Activated naive CD4-positive, alpha-beta T cell treated with anti-CD3 and anti-CD28 coated beads, Interleukin-2, amount 10 ng/mL, durations not matched to agents 7 days and 5 days (primary cell): ENCODE measurements at places on chromosomes 3 and 15.

DNA sequence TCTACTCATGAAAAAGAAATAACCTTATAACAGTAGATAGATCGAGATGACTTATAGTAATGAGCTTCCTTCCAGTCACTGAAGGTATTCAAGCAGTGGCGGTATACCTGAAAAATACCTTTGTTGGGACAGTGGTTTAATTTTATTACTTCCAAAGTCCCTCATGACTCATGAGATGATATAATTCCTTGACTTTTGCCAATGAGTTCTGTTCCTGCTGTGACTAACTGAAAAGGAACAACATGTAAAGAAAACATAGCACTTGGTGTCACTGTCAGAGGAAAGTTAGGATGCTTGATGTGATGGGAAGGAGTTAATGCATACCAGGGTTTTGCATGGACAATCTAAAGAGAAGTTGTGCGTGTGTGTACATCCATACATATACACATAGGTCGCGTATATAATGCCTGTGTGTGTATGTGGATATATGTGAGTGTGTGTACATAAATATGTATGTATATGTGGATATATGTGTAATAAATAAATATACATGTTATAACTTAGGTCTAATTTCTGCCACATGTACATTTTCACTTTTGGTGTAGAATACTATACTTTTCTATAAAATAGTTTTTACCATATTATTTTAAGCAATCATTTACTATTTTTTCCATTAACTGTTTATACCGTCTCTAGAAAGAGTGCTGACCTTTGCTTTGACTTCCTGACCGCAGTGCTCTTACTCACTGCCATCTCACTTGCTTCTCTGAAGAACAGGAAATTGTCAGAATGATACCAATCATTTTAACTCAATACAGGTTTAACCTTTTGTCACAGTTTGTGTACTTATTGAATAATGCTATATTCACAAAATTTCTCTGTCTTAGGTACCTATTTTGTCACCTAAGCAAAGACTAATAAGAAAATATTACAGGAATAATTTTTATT, 12.6 kb upstream of the PAK2 start:
- no peak for DNase-seq

DNA sequence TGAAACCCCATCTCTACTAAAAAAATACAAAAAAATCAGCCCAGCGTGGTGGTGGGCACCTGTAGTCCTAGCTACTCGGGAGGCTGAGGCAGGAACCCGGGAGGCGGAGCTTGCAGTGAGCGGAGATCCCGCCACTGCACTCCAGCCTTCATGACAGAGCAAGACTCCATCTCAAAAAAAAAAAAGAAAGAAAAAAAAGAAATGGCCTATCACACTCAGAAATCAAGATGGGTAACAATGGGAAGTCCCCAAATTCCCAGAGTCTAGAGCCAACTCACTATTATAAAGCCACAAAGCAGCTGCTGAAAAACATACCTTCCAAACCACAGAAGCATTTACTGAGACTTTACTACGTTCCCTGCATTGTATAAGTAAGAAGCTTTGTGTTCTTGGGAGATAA, 7.5 kb downstream of the HDGFL3 start:
- no peak for DNase-seq

- DNase-seq: no peak
Observed at GRCh38 chr3:188904670-188905069, 267.1 kb upstream of the TPRG1 start.

- DNase-seq: no peak
Observed at GRCh38 chr15:49045751-49046219, 461 bp downstream of the SECISBP2L start.

DNA sequence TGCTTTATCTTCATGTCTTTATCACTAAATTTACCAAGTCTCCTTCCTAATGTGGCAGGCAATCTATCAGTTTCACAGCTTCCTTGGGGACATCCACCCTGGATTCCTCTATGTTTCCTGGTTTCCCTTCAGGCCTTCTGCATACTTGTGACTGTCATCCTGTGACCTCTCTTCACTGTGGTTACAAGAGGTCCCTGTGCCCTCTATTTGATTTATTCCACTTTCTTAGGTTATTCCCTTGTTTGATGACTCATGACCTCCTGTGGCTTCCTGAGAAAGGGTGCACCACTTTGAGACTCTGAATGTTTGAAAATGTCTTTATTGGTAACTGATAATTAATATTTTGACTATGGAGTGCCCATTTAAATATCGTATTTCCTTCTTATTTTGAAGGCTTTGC, 60.5 kb upstream of the KY start:
- DNase-seq: no peak

DNA sequence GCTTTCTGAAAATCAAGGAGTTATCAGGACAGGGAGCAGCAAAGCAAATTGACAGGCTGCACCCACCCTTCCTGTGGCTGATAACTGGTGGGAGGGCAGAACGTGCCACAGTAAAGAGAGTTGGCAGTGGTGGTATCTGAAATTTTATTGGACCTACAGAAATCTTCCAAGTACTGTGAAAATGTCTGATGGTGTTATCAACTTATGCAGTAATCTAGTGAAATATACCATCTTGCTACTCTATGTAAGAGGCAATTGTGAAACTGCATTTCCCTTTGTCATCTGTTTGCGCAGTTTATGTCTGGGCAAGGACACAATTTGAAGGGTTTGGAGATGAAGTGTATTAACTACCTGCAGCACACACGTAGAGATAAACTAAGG, 1.5 kb downstream of the PLCL2 start:
- DNase-seq: peak; percentile 56

DNA sequence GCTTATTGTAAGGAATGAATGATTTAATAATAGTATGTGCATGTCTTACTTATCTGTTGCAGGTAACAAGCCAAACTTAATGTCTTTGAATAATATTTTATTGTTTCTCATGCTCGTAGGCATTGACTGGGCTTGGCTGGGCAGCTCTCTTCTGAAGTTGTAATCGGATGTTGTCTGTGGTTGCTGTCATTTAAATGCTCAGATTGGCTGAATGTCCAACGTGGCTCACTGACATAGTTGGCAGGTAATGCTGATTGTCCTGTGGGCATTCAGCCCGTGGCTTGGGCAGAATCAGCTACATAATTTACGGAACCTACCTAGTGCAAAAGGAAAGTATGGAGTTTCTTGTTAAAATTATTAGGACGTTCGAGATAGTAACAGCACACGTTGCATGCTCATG, 297.4 kb upstream of the GBE1 start:
- DNase-seq: no peak

DNA sequence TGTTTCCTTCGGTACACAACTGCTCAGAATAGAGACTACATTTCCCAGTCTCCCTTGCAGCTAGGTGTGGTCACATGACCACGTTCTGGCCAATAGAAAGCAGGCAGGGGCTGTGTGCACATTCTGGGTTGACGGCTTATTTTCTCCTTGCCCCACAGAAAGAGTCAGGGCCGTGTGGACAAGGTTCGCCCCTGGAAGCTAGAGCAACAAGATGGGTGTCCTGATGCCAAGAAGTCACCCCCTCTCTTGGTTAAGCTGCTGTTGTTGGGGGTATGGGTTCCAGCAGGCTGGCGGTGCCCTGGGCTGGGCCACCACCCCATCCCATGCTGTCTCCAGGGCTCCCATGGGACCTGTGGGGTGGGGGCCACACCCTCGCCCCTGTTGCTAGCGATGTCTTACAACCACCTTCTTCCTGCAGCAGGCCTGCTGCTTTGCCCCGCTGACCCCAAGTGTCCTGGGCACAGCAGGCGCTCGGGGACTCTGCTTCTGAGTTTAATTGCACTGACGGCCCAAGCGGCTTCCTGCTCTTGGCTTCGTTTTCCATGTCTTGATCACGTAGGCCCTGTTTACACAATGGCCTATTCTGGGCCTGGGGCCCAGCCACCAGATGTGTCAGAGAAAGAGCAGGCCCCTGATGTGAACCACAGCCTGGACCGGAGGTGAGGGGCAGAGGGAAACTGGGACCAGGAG, 24.9 kb downstream of the ABTB1 start:
- peak; percentile 70 for DNase-seq

GRCh38 chr3:47411696-47412452, 31.1 kb downstream of the PTPN23 start:
- no peak for DNase-seq

DNA sequence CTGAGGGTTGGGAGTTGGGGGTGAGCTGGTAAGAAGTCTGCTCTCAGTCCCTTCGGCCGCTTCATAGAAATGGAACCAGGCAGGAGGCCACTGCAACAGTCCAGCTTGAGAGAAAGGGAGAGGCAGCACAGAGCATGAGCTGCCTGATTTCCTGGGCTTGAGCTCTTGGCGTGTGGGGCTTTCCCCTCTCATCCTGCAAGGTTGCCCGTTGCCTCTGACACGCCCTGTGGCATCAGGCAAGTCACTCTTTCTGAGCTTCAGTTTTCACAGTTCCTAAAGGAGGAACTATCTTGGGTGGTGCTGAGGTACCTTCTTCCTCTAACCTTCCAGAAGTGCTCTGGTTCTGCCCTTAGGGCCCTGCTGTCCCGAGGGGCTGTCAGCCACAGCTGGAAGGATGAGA, 4.9 kb downstream of the MESP2 start:
- DNase-seq: peak; percentile 20

DNA sequence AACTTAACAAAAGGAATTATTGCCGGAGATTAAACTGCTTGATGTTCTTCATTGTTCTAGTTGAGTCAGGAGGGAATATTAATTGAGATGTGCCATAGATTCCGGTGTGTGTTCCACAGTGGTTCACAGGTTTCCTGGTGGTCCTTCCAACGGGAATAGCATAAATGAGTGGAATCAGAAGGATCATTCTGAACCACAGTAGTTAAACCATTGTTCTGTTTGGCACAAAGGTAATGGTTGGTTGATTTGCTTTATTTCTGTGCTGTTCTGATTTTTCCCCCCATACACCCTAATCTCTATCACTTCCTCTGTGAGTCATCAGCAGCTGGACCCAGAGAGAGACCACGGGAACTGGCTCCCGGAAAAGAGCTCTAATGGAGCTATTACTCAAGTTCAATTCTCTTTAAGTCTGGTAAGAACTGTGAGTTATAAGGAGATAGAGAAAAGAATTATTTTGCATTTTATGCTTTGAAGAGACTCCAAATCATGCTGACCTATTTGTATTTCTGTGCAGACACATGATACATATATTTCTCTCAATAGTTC, 627.2 kb downstream of the ZIC1 start:
- no peak for DNase-seq

DNA sequence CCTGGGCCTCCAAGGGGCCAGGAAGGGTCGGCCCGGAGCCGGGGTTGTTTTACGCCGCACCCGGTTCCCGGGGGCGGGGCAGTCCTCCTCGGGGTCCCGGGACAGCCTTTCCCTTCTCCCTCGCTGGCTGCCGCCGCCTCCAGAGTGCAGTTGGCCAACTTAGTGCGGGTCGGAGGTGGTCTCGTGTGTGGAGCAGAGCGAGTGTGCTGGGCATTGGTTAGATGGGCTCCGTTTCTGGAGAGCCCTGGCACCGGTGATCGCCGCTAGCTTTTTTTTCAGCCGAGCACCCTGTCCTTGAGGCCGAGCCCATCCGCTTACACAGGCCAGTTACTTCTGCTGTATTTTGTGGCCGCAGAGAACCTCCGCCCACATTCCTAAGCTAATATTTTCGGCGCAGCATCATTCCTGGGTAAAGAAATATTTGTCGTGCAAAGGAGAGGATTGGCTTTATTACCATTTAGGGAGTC, 585 bp downstream of the KIF23 start:
- DNase-seq: peak; percentile 48

DNA sequence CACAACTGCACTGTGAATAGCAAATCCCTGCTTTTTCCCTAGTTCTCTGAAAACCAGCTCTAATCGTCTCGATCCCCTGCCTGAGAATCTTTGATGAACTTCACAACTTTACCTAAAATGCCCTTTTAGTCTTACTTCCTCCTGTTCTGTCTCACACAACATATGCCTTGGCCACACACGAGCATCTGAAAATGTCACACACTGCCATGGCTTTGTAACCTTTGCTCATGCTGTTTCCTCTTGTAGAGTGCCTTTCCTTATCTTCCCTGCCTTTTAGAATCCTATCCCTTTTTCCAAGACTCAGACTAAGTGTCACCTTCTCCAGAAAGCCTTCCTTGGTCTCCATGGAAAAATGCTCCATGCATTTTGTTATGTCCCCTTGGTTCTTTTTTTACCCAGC, 71.4 kb upstream of the HACD2 start:
- DNase-seq: no peak

DNA sequence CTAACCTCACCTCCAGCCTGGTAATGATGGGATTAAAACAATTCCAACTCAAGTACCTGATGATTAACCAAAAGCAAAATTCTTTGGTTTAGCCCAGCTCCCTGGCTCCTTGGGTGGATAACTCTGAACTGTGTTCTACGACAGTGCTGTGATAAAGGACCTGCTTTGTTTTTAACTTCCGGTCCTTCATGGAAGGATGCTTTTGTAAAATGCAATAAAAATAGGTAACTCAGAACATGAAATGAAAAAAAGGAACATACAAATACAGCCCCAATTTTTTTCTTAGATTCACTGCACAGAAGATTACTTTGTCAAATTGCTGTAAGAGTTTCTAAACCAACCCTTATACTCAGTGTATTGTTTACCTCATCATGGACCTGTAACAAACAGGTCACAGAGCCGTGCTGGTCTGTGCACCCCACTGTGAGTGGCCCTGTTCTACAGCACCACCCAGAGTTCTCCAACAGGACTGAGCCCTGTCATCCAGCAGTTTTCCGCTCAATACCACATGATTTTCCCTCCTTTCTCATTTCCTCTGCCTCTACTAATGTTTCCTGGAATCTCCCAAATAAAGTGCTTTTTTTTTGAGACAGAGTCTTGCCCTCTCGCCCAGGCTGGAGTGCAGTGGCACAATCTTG, 4.9 kb upstream of the PCYT1A start:
- no peak for DNase-seq

DNA sequence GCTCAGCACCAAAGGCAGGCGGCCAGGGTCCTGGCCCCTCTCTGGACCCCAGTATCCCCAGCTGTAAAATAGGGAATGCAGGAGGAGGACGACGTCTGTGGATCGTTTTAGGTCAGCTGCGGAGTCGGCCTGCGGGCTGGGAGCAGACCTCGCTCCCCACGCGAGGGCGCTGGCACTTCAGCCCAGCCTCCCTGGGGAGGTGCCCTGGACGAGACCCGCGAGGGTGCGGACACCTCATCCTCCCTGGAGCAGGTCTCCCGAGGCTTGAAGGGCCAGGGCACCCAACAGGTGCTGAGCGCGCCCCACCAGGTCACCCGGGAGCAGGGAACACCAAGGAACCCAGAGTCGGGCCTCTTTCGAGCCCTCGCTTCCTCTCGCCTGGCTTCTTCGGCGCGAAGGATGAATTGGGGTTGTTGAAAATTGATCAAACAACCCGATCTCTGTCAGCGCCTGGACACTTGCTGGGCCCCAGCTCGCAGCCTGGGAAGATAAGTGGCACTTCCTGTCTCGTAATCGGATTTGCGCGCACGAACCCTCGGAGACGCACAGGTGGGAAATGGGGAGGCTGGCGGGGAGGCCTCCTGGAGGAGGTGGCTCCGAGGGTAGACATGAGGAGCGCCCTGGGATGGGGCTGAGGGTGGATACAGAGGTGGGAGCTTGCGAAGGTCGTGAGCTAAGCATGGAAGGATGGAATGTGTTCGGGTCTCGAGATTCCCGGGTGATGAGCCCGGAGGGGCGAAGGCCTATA, 588 bp upstream of the VIPR1 start:
- DNase-seq: peak; percentile 76

DNA sequence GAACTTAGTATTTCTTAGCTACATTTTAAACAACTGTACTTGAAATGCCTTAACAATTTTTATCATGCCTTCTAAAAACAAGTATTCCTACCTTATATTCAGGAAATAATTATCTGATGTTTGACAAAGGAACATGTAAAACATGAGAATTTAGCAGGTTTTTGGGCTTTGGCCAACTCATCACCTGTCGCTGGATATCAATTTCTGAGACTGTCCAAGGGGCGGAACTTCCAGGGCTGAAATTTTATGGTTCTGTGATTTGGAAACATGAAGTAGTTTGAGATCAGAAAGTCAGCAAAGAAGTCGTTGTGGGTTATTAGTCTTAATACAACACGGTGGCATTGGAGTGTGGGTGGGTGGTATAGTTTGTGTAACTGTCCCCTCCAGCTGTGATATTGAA, 282.2 kb upstream of the LRRN1 start:
- DNase-seq: no peak
